Muscle of arm (tissue), 14 donors: ENCODE measurements at places on chromosomes 1 and 21. TPM values are rescaled to one million over a fixed set of nuclear protein-coding genes. Genes with fewer than 3 reads are reported as not detected.

The CAPN9 gene
- polyA plus RNA-seq = 0.80 TPM

The NBPF4 gene
- polyA plus RNA-seq = not detected

The FAM163A gene
- polyA plus RNA-seq = 0.22 TPM

The TNFRSF18 gene
- 0.87 TPM for polyA plus RNA-seq

The TMEM52 gene
- not detected for polyA plus RNA-seq

The FAM72C gene
- polyA plus RNA-seq = 1.9 TPM

The CAPN2 gene
- 108 TPM for polyA plus RNA-seq

The HSD11B1 gene
- 0.17 TPM for polyA plus RNA-seq

The NUP210L gene
- not detected for polyA plus RNA-seq

The LSS gene
- 30.9 TPM for polyA plus RNA-seq

The NECTIN4 gene
- 5.1 TPM for polyA plus RNA-seq

The OR2L5 gene
- polyA plus RNA-seq = not detected

The B4GALT2 gene
- polyA plus RNA-seq = 33.4 TPM

The PKLR gene
- 0.44 TPM for polyA plus RNA-seq

The FCN3 gene
- polyA plus RNA-seq = 0.27 TPM

The TCEA3 gene
- polyA plus RNA-seq = 440 TPM

The BTG2 gene
- 71.3 TPM for polyA plus RNA-seq

The CXADR gene
- 0.48 TPM for polyA plus RNA-seq

The ADCY10 gene
- not detected for polyA plus RNA-seq

The IKBKE gene
- polyA plus RNA-seq = 2.2 TPM

The DNAI4 gene
- polyA plus RNA-seq = 4.5 TPM
